Activated CD4-positive, CD25-positive, alpha-beta regulatory T cell treated with anti-CD3 and anti-CD28 coated beads, Interleukin-2, amount 50 U/mL, for 24 hours (primary cell): ENCODE measurements at places on chromosomes 16 and 17.

GRCh38 chr16:26824469-26824868 lies 242.3 kb upstream of the C16orf82 start:
- ATAC-seq, result no peak

DNA sequence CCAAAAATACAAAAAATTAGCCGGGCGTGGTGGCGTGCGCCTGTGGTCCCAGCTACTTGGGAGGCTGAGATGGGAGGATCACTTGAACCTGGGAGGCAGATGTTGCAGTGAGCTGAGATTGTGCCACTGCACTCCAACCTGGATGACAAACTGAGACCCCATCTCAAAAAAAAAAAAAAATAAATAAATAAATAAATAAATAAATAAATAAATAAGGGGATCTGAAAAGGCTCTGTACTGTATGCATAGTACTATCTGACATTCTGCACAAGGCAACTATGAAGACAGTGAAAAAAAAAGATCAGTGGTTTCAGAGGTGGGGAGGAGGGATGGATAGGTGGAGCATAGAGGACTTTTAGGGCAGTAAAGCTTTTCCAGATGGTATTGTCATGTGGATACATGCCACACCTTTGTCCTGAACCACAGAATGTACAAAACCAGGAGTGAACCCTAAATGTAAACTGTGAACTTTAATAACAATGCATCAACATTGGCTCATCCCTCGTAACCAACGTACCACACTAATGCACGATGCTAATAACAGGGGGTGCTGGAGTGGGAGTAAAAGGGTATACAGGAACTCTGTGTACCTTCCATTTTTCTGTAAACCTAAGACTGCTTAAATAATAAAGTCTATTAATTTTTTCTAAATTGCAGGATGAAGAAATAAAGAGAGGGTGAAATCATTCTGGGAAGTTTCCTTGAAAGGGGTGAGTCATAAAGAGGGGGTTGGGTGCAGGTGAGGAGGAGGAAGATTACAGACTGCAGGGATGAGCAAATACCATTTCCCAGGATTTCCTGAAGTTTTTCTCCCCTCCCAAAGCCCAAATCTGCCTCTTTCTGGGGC lies 155.8 kb upstream of the SDK2 start:
- no peak for ATAC-seq

DNA sequence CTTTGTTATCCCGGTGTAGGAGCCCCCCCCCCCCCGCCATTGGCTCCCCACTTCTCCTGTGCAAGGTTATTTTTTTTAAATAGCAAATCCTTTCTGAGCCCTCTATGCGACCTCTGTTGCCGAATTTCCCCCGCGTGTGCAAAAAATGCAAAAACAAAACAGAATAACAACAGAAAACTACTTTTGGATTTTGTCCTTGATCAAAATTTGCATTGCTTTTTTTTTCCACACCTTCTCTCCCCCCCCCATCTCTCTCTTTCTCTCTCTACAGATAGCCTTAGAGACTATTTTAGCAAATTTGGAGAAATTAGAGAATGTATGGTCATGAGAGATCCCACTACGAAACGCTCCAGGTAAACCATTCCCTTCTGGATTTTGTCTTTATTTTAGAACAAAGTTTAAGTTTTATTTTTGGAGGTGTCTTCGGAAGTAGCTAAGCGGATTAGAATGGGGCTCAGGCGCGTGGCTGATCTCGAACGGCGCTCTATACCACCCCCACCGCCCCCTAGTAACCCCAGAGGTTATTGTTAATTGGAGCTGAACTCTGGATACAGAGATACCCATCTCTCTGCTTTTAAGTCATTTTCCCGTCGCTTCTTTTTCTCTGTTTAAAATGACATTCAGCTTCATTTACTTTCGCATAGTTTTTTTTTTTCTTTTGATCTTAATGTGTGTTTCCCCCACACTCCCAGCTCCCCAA lies 1.0 kb downstream of the MSI2 start:
- no peak for ATAC-seq

GRCh38 chr17:28865946-28866752 lies 11.3 kb downstream of the ERAL1 start:
- ATAC-seq, result peak; percentile 25

GRCh38 chr17:39169101-39169500 lies 3.1 kb upstream of the ARL5C start:
- ATAC-seq, result no peak

- ATAC-seq, result no peak
These were observed 399 bp downstream of the STX1B start for GRCh38 chr16:31009894-31010584.

- ATAC-seq, result no peak
These were observed 138.3 kb downstream of the CHD9NB start for GRCh38 chr16:52914428-52914827.

DNA sequence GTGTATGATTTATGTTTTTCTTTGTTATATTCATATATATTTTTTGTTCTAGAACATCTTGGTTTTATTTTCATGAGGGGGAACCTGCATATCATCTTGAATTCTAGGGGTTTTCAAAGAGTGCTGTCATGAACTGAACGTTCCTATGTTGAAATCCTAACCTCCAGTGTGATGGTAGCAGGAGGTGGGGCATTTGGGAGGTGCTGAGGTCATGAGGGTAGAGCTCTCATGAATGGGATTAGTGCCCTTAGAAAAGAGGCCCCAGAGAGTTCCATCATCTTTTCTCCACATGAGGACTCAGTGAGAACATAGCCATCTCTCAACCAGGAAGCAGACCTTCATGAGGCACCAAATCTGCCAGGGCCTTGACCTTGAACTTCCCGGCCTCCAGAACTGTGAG lies 34.6 kb upstream of the CCDC182 start:
- ATAC-seq, result no peak

DNA sequence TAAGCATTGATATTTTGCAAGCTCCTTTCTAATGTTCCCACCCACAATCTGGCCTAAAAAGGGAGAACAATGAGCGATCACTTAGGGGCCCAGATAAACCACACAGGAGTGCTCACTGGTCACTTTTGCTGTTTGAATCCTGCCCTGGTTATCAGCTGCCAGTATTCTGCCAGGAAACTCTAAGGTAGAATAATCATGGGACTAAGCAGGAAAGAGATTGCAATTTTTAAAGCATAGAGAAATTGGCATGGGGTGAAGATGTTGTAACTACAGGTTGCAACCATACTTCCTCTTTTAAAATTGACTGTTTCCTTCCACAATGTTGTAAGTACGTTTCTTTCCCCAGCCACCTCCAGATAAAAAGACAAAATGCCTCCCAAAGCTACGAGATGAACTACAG lies 251.2 kb upstream of the CDH11 start:
- ATAC-seq, result no peak

DNA sequence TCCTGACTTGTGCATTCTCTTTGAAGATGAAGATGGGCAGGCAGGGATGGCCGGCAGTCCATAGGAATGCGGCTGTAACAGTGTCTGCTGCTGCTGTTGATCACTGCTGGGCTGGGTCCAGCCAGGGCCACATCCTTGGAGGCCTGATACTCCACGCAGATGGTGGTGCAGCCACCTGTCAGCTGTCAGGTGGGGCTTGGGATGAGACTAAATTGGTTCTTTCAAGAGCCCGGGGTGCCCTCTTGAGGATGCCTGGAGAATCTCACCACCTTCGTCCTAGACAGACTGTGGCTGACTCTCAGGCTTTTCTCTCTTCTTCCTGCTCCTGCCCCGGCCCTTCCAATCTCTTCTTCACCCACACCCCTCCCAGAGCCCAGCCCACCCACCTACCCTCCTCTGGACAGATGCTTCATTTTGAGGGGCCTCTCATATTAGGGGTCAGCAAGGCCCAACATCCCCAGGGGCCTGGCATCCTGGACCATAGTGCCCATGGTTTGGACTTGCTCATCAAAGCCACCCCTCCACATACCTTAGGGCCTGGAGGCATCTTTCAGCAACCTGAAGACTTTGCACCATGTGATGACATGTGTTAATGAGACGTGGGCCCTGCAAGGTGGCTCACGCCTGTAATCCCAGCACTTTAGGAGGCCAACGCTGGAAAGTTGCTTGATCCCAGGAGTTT lies 19.1 kb downstream of the OSBPL7 start:
- ATAC-seq, result peak; percentile 90

DNA sequence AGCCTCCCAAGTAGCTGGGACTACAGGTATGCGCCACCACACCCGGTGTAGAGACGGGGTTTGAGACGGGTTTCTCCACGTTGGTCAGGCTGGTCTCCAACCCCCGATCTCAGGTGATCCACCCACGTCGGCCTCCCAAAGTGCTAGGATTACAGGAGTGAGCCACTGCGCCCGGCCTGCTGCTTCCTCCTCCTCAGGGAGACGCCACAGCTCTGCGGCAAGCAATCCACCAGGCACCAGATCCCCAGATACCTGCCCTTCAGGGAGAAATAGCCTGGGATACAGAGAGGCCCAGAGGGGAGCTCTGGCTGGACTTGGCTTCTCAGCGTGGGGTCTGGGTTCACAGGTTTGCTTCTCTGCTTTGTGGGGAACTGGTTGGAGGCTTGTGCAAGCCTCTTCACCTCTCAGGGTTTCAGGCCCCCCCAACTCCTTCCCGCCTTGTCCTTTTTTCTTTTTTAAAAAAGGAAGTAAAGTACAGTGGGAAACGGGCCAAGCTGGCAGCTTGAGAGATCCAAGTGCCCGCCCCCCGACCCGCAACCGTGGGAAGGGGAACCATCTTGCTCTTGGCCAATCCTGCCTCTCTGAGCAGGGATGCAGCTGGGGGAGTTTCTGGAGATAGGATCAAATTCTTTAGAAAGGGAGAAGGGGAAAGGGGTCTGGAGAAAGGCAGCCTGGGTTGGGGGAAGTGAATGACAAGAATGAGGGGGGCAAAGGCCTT lies 2.6 kb upstream of the SPHK1 start:
- no peak for ATAC-seq

GRCh38 chr16:88453217-88453531 lies at the start of gene ZFPM1:
Gene ZFPM1, plus strand, starts transcription at chr16:88453280. Its CDS starts 359 bp downstream, at chr16:88453639.
- ATAC-seq, result peak; percentile 36
